ENCODE measurements at places on chromosomes 3 and 15.
A peak's percentile ranks its signal among the peaks of the same experiment; 100 is the strongest.

DNA sequence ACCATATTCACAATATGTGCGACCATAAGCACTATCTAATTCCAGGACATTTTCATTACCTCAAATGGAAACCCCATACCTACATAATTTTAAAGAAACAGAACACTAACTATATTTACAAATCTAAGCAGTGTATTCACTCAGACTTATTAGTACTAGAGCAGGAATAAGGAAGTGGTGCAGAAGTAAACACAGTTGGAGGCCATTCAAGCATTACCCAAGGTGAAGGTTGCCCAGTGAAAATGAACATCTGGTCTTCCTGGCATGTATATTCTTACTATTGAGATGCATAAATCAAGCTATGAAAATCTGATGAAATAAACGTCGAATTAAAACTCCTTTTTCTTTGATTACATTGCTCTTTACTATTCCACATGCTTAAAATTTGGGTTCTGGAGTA, 78.9 kb upstream of the TTC14 start:
- DNase-seq = no peak

GRCh38 chr3:179898024-179898423, 138.7 kb downstream of the PEX5L start:
- peak; percentile 14 for DNase-seq

- no peak for DNase-seq
Observed at GRCh38 chr3:129022114-129023007, 21.3 kb downstream of the EFCC1 start.

GRCh38 chr15:79170256-79170664, 79.7 kb upstream of the RASGRF1 start:
- no peak for DNase-seq
